Activated gamma-delta T cell treated with anti-CD3 and anti-CD28 coated beads, Interleukin-2, amount 50 U/mL, for 16 hours (primary cell): ENCODE measurements at places on chromosomes 12 and 14.

GRCh38 chr14:83384253-83384652, 1850.6 kb upstream of the SEL1L start:
- DNase-seq, result no peak

- no peak for DNase-seq
These were observed 237.8 kb upstream of the TBX3 start for GRCh38 chr12:114921781-114922180.

GRCh38 chr14:47422191-47422590, 253.2 kb downstream of the MDGA2 start:
- no peak for DNase-seq

GRCh38 chr14:25518364-25518763, 468.4 kb upstream of the STXBP6 start:
- DNase-seq, result no peak

- DNase-seq, result no peak
These were observed 2.2 kb downstream of the CRADD start for GRCh38 chr12:93679308-93679925.

GRCh38 chr12:62230652-62231051, 29.6 kb upstream of the USP15 start:
- DNase-seq, result no peak

- DNase-seq, result no peak
These were observed 37.5 kb upstream of the PTGR2 start for GRCh38 chr14:73814153-73814552.

DNA sequence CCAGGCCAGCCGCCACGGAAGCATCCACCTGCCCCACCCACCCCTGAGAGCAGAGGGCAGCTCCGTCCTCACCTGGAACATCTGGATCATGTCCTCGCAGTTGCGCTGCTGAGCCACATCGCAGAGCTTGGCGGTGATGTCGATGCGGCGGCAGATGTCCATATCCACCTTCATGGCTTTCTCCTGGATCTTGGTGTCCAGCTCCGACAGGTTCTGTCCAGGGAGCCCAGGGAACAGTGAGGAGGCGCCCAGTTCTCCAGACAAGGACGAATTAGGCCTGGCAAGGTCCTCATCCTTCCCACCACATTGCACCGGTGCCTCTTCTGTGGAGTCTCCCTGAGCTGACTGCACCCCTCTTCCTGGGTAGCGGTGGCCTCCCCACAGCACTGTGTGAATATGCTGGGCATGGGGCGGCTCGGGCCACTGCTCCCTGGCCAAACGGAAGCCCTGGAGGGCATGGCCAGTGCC, 6.1 kb downstream of the IFFO1 start:
- DNase-seq, result no peak

GRCh38 chr12:43812926-43813325, 6.8 kb upstream of the TWF1 start:
- DNase-seq, result no peak

- DNase-seq, result no peak
These were observed 216.5 kb downstream of the SLC38A4 start for GRCh38 chr12:46609273-46609623.

GRCh38 chr12:69129564-69129963, 109.8 kb upstream of the CPSF6 start:
- DNase-seq, result no peak

- DNase-seq, result no peak
These were observed 464.5 kb downstream of the EGLN3 start for GRCh38 chr14:33486332-33486890.

- peak; percentile 62 for DNase-seq
These were observed 41.9 kb upstream of the NCOR2 start for GRCh38 chr12:124609041-124609989.
